DND-41 (cell line): ENCODE measurements at places on chromosomes 1 and 21.

GRCh38 chr1:30934613-30935012 is 26.1 kb upstream of the SDC3 start:
- DNase-seq = no peak

- no peak for DNase-seq
These were observed 1082.4 kb upstream of the B3GALT2 start for GRCh38 chr1:194268839-194269238.

- DNase-seq = no peak
These were observed 80.0 kb downstream of the DESI2 start for GRCh38 chr1:244732851-244733450.

GRCh38 chr1:43934101-43934985 is 742 bp downstream of the ARTN start:
- peak; percentile 68 for DNase-seq

GRCh38 chr1:153742411-153743142 is 14.7 kb downstream of the INTS3 start:
- no peak for DNase-seq

DNA sequence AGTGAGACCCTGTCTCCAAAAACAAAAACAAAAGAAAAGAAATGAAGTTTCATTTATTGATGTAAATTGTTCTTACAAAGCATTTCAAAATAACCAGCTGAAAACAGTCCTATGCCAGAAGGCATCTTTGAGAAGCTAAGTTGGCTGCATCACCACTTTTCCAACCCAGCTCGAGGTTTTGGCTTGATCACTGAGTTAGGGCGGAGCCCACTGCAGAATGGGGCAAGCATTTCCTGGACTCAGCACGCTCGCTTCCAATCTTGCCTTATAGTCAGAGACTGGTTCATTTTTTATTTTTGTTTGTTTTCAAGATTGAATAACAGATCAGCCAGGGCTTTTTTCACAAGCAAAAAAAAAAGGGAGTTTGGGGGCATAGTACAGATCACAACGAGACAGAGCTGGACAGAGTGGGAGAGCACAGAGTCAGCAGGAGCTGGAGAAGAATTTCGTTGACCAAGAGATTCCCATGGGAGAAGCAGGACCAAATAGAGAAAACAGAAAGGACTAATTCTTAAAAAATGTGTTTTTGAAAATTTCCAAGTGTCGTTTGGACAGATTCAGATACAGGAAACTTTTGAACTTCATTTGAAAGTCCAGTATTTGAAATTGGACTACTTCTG is 23.5 kb upstream of the COL6A1 start:
- no peak for DNase-seq

- DNase-seq = peak; percentile 59
These were observed 6.4 kb upstream of the GBP5 start for GRCh38 chr1:89279011-89279466.

DNA sequence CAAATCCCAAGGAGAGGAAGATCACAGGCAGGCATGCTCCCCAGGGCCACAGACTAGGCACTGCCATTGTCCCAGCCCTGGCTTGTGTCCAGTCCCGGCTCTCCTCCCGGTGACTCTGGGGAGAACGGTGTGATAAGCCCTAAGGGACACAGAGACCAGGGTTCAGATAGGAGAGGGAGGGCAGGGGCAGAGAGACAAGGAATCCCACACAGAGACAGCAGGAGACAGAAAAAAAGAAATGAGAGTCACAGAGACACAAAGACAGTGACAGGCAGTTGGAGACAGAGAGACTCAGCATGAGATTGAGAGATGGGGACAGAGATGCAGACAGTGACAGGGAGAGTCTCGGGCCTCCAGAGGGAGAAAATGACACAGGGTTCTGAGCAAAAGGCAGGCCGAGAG is 361 bp downstream of the INSRR start:
- DNase-seq = no peak

GRCh38 chr1:29474274-29475244 is 238.2 kb downstream of the PTPRU start:
- DNase-seq = no peak

- no peak for DNase-seq
These were observed 274.5 kb downstream of the SIPA1L2 start for GRCh38 chr1:232355162-232356006.

GRCh38 chr1:180287988-180288705 is 58.1 kb downstream of the LHX4 start:
- no peak for DNase-seq

GRCh38 chr1:225700889-225701465 is 48.1 kb upstream of the ENAH start:
- DNase-seq = no peak

DNA sequence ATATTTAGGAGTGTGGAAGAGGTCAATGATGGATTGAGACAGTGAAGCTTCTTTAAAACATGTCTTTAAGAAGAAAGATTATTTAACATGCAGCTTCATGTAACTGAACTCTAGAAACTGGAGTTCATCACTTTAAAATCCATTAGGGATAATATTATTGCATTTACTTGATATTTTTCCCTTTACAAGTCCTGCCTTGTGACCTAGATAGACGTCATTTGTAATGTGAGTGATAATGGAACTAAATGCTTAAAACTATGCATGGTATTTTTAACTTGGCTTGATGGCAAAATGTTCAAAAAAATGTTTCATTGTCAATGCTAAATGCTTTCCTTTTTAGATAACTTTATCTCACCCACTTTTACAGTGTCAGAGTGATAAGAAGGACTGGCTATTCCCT is 723.7 kb downstream of the RWDD3 start:
- DNase-seq = no peak

- DNase-seq = no peak
These were observed 4.8 kb upstream of the MCOLN2 start for GRCh38 chr1:85001742-85002141.

DNA sequence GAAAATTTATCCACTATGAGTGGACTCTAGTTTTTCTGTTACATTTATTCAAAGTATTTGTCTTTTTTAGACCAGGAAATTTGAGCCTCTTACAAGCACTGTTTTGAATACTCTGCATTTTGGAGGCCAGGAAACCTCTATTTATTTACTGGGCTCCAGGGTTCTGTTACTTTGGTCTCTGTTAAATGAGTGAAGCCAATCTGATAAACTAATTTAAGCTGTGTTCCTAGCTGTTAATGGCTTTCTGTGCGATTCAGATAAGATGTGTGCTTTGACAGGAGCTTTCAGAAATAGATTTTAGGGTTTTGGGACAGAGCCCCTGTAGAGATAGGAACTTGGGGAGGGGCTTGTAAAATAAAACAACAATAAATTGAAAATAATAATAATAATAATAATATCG is 23.9 kb downstream of the ACKR1 start:
- no peak for DNase-seq

DNA sequence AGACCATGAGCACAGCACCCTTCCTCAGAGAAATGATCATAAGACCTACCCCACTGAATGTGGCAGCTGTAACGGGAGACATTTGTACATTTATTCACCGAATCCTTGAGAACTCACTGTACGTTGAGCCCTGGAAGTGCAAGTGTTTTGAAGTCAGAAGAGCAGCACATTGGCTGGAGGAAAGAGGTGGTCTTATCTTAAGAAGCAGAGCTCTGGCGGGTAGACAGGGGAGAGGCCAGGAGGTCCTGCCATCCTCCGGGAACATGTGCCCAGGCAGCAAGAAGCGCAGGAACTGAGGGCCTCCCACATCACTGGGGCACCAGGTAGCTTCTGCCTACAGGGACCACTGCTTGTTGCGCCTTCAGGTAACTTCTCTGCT is 169.2 kb upstream of the IRF2BP2 start:
- no peak for DNase-seq

DNA sequence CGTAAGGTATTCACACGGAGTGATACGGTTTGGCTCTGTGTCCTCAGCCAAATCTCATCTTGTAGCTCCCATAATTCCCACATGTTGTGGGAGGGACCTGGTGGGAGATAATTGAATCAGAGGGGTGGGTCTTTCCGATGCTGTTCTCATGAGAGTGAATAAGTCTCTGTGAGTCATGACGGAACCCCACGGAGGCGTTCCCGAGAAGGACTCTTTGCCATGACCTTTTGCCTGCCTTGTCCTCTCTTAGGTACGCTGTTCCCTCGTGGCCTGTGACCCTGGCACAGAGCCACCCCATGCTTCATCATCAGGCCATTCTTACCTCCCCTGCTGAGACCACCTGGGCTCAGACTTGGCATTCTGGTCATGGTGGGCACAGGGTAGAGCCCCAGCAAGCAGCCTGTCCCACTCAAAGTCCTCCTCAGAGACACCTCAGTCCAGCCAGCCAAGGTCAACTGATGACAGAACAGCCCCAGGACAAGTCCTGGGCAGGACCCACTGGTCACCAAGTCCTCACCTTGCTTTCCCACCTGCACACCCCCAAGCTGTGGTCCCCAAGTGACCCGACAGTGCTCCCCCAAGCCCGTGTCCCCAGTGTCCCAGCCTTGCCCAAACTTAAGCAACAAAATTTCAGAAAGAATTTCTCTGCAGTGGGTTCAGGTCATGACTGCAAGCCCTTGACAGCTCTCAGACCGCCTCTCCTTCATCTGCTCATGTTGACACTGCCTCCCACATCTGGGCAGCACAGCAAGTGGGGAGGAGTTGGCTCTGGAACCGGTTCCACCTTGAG is 158.4 kb downstream of the ACTL8 start:
- no peak for DNase-seq

DNA sequence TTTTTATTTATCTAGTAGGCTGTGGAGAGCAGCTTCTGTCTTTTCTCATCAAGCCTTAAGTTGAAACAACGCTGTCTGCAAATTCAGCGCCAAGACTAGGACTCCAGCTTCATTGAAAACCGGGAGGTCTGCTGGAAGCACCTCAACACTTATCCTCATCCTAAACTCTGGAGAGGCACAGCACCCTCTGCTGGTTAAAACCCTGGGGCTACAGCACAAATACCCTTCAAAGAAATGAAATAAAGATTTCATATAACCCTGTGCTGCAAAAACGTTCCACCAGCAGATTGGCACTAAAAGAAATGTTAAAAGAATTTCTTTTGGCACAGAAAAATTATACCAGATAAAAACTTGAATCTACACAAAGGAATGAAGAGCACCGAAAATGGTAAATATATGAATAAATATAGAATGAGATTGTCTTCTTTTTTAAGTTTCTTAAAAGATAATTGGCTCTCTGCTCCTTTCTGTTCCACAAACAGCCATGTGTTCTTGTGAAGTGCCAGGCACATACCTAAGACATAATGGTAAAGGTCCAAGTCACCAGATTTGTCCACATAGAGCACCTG is 227.7 kb upstream of the SAMSN1 start:
- DNase-seq = peak; percentile 58

- no peak for DNase-seq
These were observed 156.3 kb upstream of the C1orf174 start for GRCh38 chr1:4056422-4056821.

DNA sequence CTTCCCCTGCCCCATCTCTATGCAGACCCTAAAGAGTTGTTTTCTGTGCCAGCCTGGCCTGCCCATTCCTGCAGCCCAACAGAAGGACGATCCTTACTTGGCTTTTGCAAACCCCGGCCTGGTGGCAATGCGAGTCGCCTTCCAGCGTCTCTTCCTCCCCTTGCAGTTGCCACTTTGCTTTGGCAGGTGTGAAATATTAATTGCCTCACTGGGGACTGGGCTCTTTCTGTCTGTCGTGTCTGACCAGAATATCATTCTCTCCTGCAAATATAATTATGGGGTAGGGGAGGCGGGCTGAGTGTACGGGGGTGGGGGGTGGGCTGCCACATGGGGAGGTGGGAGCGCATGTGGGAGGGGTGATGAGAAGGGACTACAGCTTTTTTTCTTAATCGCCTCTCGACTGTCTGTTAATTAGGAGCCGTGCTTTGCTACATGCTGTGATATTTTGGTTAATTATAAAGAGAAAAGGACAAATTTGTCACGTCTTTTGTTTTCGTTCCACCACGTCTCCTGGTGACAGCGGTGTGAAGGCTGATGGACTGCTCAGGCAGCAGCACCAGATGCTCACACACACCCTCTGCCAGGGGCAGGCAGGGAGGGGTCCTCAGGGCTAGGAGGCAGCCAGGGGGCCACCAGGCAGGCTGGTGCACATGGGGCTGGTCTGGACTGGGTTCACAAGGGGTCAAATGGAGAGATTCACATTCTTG is 80.1 kb upstream of the CD34 start:
- DNase-seq = no peak

DNA sequence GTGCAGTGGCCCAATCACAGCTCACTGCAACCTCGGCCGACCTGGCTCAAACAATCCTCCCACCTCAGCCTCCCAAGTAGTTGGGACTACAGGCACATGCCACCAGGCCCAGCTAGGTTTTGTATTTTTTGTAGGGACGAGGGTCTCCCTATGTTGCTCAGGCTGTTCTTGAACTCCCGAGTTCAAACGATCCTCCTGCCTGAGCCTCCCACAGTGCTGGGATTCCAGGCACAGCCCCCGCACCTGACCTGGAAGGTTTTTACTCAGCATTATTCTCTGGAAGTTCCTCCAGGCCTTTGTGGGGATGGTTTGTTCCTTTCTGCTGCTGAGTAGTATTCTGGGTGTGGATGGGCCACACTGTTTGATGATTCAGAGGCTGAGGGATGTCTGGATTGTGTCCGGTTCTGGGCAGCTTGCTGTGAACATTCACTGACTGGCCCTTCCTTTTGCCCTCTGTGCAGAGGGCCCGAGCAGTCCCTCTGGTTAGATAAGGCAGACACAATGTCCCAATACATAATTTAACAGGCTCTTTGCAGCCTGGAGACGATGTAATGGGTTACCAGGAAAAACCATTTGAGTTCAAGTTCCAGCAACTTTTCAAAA is 6.0 kb upstream of the TRAPPC10 start:
- no peak for DNase-seq
